ENCODE measurements at places on chromosomes 11 and 22.

- DNase-seq, result no peak
Measured at GRCh38 chr22:35997438-35997837, 31.2 kb downstream of the RBFOX2 start.

- DNase-seq, result no peak
Measured at GRCh38 chr22:31474743-31475142, 14.9 kb downstream of the EIF4ENIF1 start.

DNA sequence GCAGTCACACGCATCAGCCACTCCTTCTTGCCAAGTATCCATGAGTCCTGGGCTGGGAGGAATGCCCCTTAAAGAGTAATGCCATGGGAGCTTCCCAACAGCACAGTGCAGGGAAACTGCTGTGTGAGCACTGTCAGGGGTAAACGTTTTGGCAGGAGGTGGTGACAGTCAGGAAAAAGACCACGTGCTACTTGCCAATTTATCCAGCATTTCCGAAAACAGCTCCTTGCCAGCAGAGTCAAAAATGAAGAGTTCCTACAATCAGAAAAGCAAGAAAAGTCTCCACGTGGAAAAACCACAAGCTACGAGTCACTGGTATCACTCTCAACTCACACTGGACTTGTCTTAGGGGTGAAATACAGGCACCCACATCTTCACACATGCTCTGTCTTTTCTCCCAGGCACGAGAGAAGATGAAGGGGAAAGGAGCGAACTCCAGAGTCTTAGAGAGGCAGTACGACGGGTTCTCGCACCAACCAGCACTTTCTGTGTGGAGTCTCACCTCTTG is 9.9 kb downstream of the IFT27 start:
- DNase-seq, result no peak

DNA sequence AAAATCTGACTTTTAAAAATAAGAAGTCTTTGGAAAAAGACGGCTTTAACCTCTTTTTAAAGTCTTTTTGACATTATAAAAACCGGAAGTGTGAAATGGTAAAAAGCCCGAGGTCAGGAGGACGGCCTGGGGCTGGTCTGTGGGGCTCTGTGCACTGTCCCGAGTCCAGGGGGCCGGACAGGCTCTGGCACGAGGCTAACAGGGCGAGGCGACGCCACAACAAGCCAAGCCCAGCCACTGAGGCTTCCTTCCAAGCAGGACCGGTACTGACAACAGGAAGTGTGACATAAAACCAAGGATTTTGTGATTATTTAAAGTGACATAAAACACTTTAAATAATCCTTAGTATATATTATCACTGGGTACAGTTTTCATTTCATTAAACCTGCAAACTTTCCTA is 39.2 kb downstream of the BRD1 start:
- no peak for DNase-seq

DNA sequence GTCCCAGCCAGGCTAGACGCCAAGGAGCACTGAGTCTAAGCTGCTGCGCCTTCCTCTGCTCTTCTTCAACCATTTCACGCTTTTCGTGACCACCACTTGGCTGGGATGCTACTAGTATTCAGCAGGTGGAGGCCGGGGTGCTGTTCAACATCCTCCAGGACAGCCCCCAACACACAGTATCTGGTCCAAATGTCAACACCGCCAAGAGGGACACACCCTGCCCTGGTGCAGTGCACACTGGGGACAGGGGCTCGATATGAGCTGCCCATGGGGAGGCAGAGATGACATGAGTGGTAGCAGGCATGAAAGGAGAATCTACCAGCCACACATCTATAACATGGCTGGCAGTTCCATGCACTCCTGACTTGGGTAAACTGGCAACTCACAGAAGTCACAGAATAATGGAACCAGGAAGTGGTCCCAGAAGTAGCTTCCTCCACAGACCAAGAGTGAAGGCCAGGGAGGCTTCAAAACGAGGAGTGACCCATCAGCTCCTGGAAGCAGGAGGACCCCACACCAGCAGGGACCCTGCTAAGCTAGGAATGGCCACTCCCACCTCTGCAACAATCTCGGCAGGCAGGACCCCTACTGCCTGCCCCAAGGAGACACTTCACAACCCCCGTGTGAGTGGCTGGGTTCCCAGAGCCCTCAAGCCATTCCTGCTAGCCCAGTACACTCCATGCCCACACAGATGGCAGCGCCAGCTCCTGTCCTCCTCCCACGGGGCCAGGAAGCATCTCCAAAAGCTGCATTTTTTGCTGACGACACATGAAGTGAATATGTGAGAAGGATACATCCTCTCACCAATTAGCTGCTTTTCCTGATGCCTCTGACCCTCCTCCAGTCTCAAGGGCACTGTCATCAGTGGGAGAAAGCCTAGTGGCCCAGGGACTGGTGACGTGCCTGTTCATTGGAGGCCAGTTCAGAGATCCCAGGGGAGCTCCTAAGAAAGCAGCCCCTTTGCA is 78.8 kb downstream of the DGCR2 start:
- DNase-seq, result no peak

DNA sequence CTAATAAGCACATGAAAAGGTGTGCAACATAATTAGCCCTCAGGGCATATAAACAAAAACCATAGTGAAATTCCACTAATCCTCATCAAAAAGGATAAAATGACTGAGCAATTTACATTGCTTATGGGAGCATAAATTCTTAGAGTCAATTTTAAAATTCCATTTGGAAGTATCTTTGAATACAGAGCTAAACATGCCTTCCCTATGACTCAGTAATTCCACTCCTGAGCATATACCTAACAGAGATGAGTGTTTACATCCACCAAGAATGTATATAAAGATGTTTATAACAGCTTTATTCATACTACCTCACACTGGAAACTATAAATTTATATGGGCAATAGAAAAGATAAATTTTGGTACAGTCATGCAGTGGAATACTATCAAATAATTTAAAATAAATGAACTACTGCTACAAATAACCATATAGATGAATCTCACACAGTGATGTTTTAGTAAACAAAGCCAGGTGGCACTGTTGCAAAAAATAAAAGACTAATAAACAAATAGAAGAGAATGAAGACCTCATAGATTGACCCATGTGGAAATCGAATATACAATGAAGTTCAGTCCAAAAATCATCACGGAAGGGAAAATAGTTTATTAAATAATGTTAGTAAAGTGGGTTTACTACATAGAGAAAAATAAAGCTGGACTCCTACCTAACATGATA is 8.2 kb upstream of the OR2D2 start:
- DNase-seq, result peak; percentile 5

GRCh38 chr11:57874981-57875380 is 113.4 kb downstream of the CTNND1 start:
- DNase-seq, result no peak

DNA sequence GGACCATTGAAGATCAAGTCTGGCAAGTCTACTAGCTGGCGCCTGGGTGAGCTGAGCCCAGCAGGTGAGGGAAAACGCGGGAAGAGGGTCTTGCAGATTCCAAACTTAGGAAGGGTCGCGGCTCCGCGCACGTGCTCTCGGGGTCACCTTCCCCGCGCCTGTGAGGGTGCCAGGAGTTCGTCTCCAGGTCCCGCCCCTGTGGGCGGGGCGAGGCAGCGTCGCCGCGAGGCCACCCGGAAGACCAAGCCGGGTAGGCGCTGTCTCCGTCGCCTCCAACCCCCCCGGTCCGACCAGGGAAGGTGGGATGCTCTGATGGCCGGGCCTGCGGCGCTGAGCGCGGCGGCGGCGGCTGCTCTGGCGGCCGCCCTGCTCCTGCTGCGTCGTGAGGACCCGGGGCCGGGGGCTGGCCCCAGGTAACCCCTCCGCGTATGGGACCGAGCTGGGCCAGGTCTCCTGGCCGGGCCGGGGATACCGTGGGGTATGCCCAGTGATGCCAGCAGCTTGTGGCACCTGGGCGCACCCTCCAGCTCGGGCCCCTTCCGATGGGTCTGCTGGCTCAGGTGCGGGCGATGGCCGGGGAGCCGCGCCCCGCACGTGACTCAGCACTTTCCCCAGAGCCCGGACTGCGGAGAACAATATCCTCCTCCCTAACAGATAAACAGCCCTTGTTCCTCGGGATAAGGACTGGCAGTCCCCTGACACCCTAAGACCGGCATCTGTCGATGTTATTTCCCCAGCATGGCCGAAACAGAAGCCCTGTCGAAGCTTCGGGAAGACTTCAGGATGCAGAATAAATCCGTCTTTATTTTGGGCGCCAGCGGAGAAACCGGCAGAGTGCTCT is at the start of gene HTATIP2:
Gene HTATIP2 (plus strand): TSS at position 215 of the 841 bp plus-strand sequence. CDS start 524 bp downstream, at position 739.
- peak; percentile 73 for DNase-seq

- no peak for DNase-seq
Measured at GRCh38 chr22:26891429-26891828, 234.0 kb downstream of the MIAT start.

- DNase-seq, result no peak
Measured at GRCh38 chr11:1459219-1459575, 27.4 kb downstream of the MOB2 start.

DNA sequence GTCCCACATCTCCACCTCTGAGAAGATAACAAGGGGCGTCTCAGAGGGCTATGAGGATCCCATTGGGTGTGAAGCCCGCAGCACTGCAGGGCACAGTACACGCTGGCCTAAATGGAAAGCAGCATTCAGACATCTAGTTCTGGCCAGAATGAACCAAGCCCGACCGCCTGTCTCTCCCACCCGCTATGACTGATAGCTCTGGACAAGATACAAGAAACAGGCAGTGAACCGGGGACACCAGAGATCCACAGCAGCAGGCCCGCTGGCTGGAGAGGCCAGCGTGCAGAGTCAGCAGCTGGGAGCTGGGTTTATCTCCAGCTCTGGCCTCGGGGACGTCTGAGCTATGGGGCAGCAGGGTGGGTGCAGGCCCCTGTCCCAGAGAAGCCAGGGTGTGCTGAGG is 9.6 kb downstream of the CERK start:
- no peak for DNase-seq

- DNase-seq, result no peak
Measured at GRCh38 chr11:115078461-115079438, 400.4 kb downstream of the NXPE2 start.

GRCh38 chr11:126904520-126904919 is 96.0 kb downstream of the KIRREL3 start:
- no peak for DNase-seq
